Activated T-helper 1 cell treated with anti-CD3 and anti-CD28 coated beads, Interleukin-2, amount 50 U/mL, for 16 hours (primary cell): ENCODE measurements at places on chromosomes 11 and 22.

GRCh38 chr22:32265882-32266767 is 11.0 kb upstream of the SLC5A4 start:
- DNase-seq: peak; percentile 53

DNA sequence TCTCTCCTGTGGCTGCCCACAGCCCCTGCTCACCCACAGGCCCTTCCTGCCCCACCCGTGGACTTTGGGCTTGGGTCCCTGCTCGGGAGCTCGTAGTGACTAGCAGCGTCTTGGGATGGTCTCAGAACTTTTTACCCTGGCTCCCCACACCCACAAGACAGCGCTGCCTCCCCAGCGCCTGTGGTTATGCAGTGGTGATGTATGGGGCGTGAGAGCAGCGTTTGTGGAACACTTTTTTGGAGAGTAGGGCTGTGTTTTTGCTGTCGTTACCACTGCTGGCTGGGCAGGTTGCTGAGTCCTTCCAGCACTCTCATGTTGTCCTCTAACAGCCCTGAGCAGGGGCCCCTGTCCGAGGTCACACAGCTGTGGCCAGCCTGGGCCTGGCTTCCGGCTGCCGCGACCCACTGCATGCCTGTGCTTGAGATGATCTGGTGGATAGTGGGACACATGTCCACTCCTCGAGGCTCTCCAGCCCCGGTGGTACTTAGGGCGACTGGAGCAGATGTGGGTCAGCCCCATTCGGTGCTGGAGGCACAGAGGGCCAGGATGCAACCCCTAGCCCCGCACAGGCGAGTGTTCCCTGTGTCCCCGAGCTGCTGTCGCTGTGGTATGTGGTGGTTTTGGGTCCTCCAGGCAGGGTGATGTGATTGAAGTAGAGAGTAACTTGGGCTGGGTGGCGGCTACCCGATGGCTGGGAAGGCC is 7.1 kb upstream of the GRAMD4 start:
- no peak for DNase-seq

GRCh38 chr11:117418737-117419481 is 91.3 kb downstream of the CEP164 start:
- DNase-seq: no peak

DNA sequence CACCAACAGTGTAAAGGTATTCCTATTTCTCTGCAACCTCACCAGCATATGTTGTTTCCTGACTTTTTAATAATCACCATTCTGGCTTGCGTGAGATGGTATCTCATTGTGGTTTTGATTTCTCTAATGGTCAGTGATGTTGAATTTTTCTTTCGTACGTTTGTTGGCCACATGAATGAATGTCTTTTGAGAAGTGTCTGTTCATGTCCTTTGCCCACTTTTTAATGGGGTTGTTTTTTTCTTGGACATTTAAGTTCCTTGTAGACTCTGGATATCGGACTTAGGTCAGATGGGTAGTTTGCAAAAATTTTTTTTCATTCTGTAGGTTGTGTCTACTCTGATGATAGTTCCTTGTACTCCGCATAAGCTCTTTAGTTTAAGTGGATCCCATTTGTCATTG is 22.8 kb downstream of the USP35 start:
- DNase-seq: no peak

DNA sequence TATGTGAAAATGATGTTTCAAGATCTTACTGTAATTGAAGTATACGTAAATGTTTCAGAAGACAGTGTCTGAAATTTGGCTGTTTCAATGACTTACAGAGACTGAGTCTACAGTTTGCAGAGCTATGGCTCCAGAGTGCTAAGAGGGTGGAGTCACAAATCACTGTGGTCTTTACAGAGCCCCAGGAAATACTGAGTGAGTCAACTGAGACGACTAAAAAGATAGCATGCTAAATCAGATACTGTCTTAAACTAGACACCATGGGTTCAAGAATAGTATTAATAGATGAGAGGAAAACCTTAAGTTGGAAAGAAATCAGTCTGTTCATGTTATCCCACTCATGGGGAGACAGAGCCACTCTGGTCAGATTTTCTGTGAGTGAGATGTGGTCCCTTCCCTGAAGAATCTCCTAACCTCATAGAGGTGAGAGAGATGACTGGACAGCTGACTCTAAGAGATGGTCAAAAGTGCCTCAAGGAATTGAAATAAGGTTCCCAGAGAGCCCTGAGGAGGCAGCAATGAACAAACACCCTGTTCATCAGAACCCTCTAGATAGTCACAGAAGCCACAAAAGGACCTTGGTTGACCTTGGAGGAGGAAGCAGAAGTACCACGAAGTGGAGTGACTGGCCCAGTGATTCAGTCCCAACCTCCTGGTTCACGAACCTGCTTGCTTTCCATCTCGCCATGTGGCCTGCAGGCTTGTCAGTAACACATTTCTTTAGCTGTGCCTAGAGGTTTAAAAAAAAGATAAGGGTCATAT is 30.2 kb downstream of the C11orf91 start:
- no peak for DNase-seq
